ENCODE measurements at places on chromosomes 7 and 10.

GRCh38 chr7:83677180-83677866 lies 28.4 kb upstream of the SEMA3E start:
- H3K27ac ChIP-seq: no peak overlapping the region
- no peaks in the 10 kb centered on the region for H3K36me3 ChIP-seq
- H3K27me3 ChIP-seq: no peaks in the 10 kb centered on the region

DNA sequence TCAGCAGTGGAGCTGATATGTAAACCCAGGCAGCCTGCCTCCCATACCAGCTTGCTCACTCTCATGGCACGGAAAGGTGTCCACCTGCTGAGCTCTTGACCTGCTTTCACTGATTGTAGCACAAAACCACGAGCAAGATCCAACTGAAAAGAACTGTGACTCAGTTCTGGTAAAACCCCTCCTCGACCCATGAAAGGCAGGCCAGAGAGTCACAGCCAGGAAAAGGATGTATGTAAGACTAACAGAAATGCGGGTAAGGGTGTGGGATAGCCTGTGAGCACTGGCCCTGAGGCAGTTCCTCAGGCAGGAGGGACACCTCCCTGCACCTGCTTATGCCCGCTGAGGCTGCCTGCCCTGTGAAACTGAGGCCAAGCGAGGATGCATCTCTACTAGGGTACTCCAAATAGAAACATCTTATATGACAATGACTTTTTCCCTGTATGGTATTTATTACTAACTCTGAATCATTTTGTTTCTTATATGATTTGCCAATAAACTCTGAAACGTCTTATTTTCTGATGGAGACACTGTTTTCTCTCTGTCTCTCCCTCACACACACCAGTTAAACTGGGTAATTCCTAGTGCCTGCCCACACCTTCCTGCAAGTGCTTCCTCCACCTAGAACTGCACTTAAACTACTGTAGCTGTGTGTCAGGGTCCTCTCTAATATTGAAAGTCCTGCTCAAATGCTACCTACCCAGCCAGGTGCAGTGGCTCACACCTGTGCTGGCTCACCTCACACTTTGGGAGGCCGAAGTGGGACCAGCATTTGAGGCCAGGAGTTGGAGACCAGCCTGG lies 73.3 kb upstream of the GHITM start:
- no peaks in the 10 kb centered on the region for H3K4me1 ChIP-seq
- H3K27me3 ChIP-seq: no peaks in the 10 kb centered on the region
- no peak for DNase-seq

GRCh38 chr10:78927257-78927995 lies 141.3 kb upstream of the ZMIZ1 start:
- no peaks in the 10 kb centered on the region for H3K4me1 ChIP-seq
- H3K27me3 ChIP-seq: no peaks in the 10 kb centered on the region

- H3K4me3 ChIP-seq: no peak overlapping the region
- H3K27me3 ChIP-seq: no peaks in the 10 kb centered on the region
- H3K27ac ChIP-seq: no peak overlapping the region
- H3K4me1 ChIP-seq: peaks cover 12% of the 10 kb centered on the region
- H3K36me3 ChIP-seq: peaks cover 7% of the 10 kb centered on the region
Measured at GRCh38 chr7:135509589-135509838, 388 bp downstream of the CNOT4 start.

GRCh38 chr7:95471071-95471470 lies 14.7 kb upstream of the ASB4 start:
- H3K4me3 ChIP-seq: no peak overlapping the region
- no peaks in the 10 kb centered on the region for H3K36me3 ChIP-seq
- no peak overlapping the region for H3K27ac ChIP-seq

GRCh38 chr7:79302293-79302692 lies 151.2 kb downstream of the MAGI2 start:
- no peaks in the 10 kb centered on the region for H3K27me3 ChIP-seq
- no peak for DNase-seq
- no peak overlapping the region for H3K4me3 ChIP-seq
- H3K27ac ChIP-seq: no peak overlapping the region
- no peaks in the 10 kb centered on the region for H3K4me1 ChIP-seq

DNA sequence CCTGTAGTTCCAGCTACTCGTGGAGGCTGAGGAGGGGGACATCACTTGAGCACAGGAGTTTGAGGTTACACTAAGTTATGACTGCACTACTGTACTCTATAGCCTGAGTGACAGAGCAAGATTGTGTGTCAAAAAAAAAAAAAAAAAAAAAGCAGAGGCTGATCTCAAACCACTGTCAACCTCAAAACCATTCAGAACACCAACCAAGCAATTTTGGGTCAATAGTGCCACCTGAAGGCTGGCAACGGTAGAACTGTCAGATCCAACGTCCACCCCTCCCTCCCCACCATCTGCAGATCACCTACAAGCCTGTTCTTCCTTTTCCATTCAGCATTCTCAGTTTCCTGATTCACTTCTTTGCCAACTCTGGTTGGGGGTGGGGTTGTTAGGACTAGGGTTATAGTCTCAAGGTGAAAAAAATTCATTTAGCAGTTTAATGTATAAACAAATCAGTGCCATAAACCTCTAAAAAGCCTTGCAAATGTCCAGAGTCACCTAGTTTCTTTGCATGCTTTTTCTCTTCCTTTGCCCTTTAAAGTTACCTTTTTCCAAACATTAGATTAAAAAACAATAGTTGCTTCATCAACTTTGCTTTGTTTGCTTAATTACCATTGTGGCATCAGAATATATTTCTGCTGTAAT lies 2.6 kb downstream of the MRPS33 start:
- peak overlapping the region; percentile 82 for H3K27ac ChIP-seq
- peaks cover 6% of the 10 kb centered on the region for H3K27me3 ChIP-seq
- peaks cover 31% of the 10 kb centered on the region for H3K4me1 ChIP-seq
- peaks cover 31% of the 10 kb centered on the region for H3K36me3 ChIP-seq
- no peak overlapping the region for H3K4me3 ChIP-seq
- DNase-seq: peak; percentile 67

DNA sequence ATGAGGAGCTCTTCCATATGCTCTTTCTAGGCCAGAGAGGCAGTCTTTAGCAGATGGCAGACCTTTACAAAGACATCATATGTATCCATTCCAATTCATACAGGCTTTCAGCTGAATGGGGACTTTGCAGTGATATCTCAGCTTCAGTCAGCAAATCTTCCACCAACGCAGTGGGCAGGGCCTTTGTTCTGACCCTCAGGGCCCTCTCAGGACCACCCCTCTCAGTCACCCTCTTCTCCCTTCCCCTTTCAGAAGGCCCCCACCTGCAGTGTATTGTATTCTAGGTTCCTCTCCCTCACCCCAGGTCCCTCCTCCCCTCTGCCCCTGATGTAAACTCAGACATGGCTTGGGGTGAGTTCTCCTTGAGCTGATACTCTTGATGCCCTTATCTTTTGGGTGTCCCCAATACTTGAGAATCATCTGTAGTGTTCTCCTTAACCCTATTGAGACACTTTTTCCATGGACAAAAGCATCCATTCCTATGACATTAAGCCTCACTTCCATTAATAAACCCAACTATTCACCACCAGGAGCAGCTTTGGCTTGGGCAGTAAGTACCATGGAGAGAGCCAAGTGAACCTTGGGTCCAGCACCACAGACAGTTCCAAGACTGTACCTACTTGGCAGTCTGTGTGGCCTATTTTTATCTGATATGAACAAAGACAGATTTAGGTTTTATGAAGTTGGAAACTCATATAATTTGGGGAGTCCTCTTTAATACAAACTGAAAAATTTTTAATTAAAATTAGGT lies 62.7 kb downstream of the ADCYAP1R1 start:
- H3K27ac ChIP-seq: no peak overlapping the region
- DNase-seq: no peak
- no peaks in the 10 kb centered on the region for H3K36me3 ChIP-seq
- H3K4me1 ChIP-seq: no peaks in the 10 kb centered on the region
- no peak overlapping the region for H3K4me3 ChIP-seq
- peaks cover 1% of the 10 kb centered on the region for H3K27me3 ChIP-seq

- H3K4me1 ChIP-seq: no peaks in the 10 kb centered on the region
- DNase-seq: no peak
- peaks cover 13% of the 10 kb centered on the region for H3K27me3 ChIP-seq
- H3K27ac ChIP-seq: no peak overlapping the region
- no peak overlapping the region for H3K4me3 ChIP-seq
- no peaks in the 10 kb centered on the region for H3K36me3 ChIP-seq
Measured at GRCh38 chr7:39891894-39892293, 58.2 kb upstream of the CDK13 start.

DNA sequence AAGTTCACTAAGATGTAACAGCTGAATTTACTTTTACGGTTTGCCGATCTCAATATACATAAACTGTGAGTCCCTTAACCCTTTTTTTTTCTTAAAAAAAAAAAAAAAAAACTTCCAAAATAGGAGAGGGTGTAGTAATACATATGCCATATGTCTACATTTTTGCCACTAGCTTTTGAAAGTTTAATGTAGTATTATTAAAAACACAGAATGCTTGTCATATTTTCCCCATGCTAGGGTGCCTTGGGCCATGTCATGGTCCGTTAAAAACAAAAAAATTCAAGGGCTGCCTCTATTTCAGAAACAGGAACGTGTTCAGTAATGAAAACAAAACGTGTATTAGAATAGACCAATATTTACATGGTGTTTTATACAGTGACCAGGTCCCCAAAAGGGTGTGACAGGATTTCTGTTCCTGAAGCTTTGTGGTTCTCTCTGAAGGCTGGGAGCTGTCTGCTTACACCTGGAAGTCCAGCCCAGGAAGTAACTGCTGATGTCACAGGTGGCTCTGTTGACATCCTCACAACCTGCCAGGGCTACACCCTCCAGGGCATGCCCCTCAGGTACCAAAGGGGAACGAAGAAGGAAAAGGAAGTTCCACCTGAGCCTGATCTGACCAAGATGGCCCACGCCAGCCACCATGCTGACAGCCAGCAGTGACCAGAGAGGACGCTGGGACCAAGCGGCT lies 79.0 kb downstream of the COBL start:
- H3K36me3 ChIP-seq: no peaks in the 10 kb centered on the region
- no peak for DNase-seq
- H3K27me3 ChIP-seq: no peaks in the 10 kb centered on the region
- H3K27ac ChIP-seq: no peak overlapping the region

DNA sequence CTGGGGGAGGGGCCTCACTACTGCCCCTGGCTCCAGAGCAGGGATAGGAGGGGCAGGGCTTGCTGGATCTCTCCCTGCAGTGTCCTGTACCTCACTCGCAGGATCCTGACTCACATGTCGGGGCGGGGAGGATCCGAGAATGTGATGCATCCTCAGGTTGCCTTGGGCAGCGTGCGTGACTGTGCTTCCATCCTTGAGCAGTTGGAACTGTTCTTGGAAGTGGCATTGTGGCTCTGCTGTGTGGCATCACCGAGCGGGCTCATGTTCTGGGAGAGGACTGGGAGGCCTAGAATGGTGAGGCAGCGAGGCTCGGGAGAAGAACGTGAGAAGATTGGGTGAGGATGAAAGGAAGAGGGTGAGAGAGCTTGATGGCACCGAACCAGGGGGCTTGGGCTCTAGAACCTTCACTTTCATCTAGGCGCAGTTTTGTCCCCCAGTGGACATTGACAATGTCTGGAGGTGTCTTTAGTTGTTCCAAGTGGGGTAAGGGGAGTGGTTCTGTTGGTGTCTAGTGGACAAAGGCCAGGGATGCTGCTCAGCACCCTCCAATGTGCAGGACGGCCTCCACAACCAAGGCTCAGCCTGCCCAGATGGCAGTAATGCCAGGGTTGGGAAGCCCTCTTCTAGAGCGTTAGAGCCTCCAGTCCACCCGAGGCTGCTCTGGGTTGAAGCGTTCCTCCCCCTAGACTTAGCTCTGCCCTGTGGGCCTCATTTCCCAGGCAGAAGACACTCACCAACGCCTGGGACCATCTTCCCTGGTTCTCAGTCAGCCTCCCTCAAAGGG lies 8.4 kb downstream of the RARRES2 start:
- no peak for DNase-seq
- H3K4me1 ChIP-seq: no peaks in the 10 kb centered on the region
- H3K4me3 ChIP-seq: no peak overlapping the region
- H3K27me3 ChIP-seq: no peaks in the 10 kb centered on the region

- no peaks in the 10 kb centered on the region for H3K27me3 ChIP-seq
- no peak overlapping the region for H3K4me3 ChIP-seq
- H3K36me3 ChIP-seq: no peaks in the 10 kb centered on the region
- no peak overlapping the region for H3K27ac ChIP-seq
- H3K4me1 ChIP-seq: peaks cover 7% of the 10 kb centered on the region
Measured at GRCh38 chr7:87505122-87505521, 29.6 kb upstream of the ABCB4 start.

DNA sequence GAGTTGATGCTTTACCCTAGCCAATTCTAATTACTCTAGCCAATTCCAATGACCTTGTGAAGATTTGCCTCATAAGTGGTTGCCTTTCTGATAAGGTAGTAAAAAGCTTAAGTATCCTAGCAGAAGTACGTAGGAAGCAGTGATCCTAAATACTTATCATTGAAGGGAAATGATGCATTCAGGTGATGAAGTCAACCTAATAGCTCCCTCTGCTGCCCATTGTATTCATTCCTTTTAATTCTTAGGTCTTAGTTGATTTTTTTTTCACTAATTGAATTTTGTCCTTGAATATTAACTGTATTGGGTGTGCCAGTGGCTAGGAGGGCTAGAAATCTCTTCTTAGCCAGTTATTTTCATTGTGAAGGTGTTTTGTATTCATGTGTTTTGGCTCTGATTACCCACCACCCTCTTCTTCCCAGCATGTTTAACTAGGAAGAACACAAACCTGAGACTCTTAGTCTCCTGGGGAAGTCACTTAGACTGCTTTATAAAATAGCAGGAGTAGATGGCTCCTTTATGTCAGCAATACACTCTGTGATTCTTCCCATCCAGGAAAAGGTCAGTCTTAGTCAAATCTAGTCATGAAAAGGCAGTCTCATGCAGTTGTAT lies 46.3 kb downstream of the PLEKHA8 start:
- DNase-seq: no peak

GRCh38 chr10:101224060-101224909 lies 5.0 kb downstream of the LBX1 start:
- peaks cover 78% of the 10 kb centered on the region for H3K27me3 ChIP-seq
- no peak overlapping the region for H3K4me3 ChIP-seq
- H3K4me1 ChIP-seq: peaks cover 11% of the 10 kb centered on the region
- H3K36me3 ChIP-seq: no peaks in the 10 kb centered on the region
- H3K27ac ChIP-seq: peak overlapping the region; percentile 28

GRCh38 chr7:5367661-5368060 lies 56.0 kb downstream of the TNRC18 start:
- H3K27ac ChIP-seq: no peak overlapping the region
- no peaks in the 10 kb centered on the region for H3K27me3 ChIP-seq
- peaks cover 16% of the 10 kb centered on the region for H3K4me1 ChIP-seq
- no peak overlapping the region for H3K4me3 ChIP-seq
- DNase-seq: no peak

GRCh38 chr7:134434701-134435100 lies 24.2 kb downstream of the AKR1B1 start:
- peaks cover 3% of the 10 kb centered on the region for H3K27me3 ChIP-seq
- no peak for DNase-seq
- H3K4me3 ChIP-seq: no peak overlapping the region
- H3K36me3 ChIP-seq: no peaks in the 10 kb centered on the region
- no peak overlapping the region for H3K27ac ChIP-seq
- H3K4me1 ChIP-seq: peaks cover 15% of the 10 kb centered on the region

GRCh38 chr10:86960003-86960862 lies 1.8 kb downstream of the SNCG start:
- H3K27ac ChIP-seq: no peak overlapping the region
- H3K36me3 ChIP-seq: no peaks in the 10 kb centered on the region
- no peaks in the 10 kb centered on the region for H3K27me3 ChIP-seq
- DNase-seq: peak; percentile 25
- H3K4me3 ChIP-seq: no peak overlapping the region

GRCh38 chr7:127995156-127995880 lies 35.9 kb downstream of the LRRC4 start:
- H3K27me3 ChIP-seq: no peaks in the 10 kb centered on the region
- peaks cover 52% of the 10 kb centered on the region for H3K36me3 ChIP-seq
- DNase-seq: no peak

- no peak for DNase-seq
- H3K27ac ChIP-seq: peak overlapping the region; percentile 87
- peaks cover 3% of the 10 kb centered on the region for H3K36me3 ChIP-seq
- H3K4me3 ChIP-seq: peak overlapping the region; percentile 82
Measured at GRCh38 chr10:45580371-45581215, 92.0 kb downstream of the ZFAND4 start.

All from activated T-helper 2 cell treated with anti-CD3 and anti-CD28 coated beads, Interferon-gamma antibody, Interleukin-2, Interleukin-4, amounts not matched to agents 10 μg/mL and 5 μg/mL and 100 μg/mL, durations not matched to agents 14 hours and 24 hours and 36 hours (primary cell).